Stimulated activated CD8-positive, alpha-beta memory T cell treated with anti-CD3 and anti-CD28 coated beads, Interleukin-4, amount 100 ng/mL, for 48 hours (primary cell): ENCODE measurements at places on chromosomes 7 and 10.

- DNase-seq: peak; percentile 72
These were observed 149.2 kb downstream of the PRKAG2 start for GRCh38 chr7:151727579-151728285.

DNA sequence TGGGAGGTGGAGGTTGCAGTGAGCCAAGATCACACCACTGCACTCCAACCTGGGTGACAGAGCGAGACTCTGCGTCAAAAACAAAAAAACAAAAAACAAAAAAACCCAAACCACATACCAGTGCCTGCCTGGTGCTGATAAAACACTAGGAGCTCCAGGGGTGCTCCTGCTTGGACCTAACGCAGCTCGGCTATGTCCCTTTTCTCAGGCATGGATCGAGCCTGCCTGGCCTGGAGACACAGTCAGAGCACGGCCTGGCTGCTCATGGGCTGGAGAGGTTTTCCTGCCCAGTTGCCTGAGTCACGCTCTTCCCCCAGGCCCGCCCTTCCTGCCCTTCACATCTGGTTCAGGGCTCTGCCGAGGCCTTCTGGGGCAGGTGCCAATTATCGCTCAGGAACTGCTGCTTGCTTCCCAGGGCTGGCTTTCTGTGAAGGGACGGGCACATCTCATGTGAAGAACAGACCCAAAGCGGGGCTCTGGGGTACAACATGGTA, 12.6 kb upstream of the NPFFR1 start:
- DNase-seq: no peak

- DNase-seq: no peak
These were observed 928 bp upstream of the CSTF2T start for GRCh38 chr10:51700228-51700817.

DNA sequence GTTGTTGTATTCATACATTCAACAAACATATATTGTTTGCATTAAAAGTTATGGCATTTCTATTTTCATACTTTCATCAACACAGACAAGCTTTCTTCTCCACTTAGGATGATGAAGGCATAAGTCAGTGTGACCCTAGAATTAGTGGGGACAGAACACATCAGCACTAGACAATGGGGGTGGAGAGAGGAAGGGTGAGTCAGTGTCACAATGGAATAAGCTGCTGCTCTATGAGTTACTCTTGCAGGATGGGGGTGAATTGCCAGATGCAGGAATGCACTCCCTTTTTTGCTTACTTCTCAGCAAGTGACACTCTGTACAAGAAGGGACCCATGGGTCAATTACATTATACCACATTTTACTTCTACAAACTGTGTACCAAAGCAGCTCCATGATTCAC, 74.0 kb downstream of the DGKI start:
- DNase-seq: no peak

DNA sequence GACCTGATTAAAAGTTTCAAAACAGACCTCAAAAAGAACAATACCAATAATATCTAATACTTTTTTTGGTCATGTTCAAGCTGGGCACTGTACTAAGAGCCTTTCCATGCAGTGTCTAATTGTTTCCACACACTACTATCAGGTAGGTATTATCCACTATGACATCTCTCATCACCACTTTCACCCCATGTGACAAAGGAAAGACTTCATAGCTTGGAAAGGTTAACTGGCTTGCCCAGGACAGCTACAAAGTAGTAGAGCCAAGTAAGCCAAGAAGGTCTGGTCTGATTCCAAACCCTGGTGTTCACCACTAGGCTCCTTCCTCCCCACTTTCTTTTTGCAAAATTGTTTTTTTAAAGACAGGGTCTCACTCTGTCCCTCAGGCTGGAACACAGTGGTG, 400.5 kb downstream of the KCNMA1 start:
- DNase-seq: no peak

DNA sequence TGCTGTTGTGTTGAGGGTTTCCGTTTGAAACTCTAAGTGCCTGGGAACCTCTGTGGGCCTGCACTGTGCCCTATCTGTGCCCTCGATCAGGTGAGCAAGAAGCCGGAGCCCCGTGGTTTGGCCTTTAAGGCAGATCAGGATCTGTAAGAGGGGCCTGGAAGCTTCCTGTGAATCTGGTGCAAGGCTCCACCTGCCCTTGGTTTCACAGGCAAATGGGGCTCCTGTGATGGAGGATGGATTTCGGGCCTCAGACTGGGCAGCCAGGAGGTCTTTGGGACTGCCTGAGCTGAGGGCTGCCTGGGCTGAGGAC, 21.6 kb downstream of the SCART1 start:
- DNase-seq: peak; percentile 63

GRCh38 chr10:7264313-7264756, 146.5 kb downstream of the SFMBT2 start:
- DNase-seq: no peak

GRCh38 chr7:47601119-47601880, 19.4 kb upstream of the TNS3 start:
- no peak for DNase-seq

DNA sequence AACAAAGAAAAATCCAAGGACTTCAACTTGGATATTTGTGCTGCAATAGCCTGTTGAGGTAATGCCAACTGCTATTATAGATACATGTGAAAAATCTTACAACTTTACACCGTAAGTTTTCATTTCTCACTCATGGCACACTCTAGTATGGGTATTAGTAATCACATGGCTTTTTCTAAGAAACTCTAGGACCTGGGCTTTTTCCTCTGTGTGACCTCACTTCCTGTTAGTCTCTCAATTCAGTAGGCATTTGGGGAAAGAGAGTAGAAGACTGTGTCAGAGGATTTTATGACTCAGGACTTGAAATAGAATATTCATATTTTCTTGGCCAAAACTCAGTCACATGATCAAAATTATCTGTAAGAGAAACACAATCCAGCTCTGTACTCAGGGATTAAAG, 1049.9 kb downstream of the REEP3 start:
- DNase-seq: no peak

- no peak for DNase-seq
These were observed 114.5 kb downstream of the LRRC4 start for GRCh38 chr7:127916735-127917134.

DNA sequence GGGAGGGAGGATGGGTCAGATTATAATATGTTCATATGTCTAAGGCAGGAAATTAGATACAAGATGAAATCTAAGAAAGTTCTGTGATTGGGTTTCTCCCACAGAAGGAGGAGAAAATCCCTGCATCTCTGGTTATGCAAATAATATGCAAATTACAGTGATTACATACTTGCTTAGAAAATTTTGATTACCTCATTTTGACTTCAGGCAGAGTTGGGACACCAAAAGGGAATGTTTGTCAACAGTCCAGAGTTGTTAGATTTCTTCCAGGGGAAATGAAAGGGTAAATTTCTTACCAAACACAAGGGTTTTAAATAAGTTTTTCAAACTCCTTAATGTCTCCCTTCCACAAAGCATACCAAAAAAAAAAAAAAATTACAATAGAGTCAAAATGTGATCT, 101.4 kb upstream of the STEAP1B start:
- no peak for DNase-seq

GRCh38 chr7:130529417-130529816, 37.5 kb downstream of the MEST start:
- no peak for DNase-seq

DNA sequence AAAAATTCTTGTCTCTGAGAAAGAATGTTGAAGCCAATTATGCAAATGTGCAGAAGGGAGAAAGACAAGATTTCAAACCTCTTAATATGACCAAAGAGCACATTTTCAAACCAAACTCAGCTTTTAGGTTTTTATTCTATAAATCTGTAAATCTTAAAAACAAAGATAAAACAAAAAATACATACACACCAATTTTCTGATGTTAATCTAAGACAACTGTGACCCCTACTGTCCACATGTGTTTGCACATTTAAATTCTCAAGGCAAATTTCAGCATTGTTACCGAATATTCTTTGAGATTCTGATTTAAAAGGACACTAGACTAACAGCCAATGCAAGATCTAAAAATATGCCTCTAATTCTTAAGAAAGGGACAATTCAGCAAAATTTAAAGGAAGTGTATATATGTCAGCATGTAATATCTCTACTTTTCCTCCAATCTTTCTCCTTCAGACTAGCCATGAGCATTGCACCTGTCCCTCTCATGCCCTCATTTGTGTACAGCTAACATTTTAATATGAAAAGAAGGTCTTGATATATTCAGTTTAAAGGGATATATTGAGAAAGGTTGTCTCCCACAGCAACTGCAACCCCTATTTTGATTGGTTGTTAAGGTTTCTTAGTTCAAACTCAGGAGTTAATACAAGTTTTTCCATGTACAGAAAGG, 417.9 kb downstream of the IPMK start:
- DNase-seq: no peak

- peak; percentile 89 for DNase-seq
These were observed 5.7 kb downstream of the KAZALD1 start for GRCh38 chr10:101067356-101068083.

DNA sequence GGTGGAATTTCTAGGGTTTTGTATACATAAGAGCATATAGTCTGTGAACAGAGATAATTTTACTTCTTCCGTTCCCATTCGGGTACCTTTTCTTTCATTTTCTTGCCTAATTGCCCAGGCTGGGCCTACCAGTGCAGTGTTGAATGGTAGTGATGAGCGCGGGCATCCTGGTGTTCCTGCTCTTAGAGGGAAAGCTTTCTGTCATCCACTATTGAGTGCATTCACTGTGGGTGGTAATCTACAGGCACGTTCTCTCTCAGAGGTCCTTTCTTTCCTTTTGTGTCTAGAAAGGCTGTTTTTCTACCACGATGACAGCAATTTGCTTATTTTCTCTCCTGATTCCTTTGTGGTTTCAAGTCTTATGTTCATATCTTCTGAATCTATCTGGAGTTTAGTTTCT, 65.0 kb downstream of the INPP5A start:
- no peak for DNase-seq

GRCh38 chr7:134826105-134826504, 46.7 kb downstream of the CALD1 start:
- DNase-seq: no peak

- no peak for DNase-seq
These were observed 608 bp downstream of the AKR1B10 start for GRCh38 chr7:134527979-134528371.

GRCh38 chr7:139431459-139431858, 52.0 kb downstream of the KLRG2 start:
- no peak for DNase-seq

DNA sequence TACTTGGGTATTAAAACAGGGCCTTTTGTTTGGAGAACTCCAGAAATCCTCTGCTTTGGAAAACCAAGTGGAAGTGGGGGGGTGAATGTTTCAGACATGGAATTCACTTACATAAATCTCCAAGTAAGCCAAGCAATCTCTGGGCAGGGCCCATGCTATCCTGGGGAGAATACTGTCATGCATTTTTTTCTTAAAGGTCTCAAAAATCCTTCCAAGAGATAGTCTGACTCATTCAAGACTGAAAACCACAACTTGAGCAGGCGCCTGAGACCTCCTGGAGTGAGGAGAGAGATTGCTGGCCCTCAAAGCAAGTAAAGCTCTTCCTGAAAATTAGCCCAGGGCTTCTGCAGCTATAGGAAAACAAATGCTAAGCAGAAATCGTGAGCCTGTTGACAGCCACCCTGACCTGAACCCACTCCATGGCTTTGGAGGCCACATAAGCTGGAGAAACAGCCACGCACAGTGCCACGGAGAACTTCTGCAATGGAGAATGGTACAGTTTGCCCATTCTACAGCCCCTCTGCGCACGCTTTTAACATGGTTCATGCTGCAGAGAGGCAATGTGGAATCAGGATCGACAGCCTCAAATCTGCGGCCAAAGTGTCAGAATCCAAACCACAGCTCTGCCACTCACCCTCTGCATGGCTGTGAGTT, 203.1 kb upstream of the AUTS2 start:
- no peak for DNase-seq

DNA sequence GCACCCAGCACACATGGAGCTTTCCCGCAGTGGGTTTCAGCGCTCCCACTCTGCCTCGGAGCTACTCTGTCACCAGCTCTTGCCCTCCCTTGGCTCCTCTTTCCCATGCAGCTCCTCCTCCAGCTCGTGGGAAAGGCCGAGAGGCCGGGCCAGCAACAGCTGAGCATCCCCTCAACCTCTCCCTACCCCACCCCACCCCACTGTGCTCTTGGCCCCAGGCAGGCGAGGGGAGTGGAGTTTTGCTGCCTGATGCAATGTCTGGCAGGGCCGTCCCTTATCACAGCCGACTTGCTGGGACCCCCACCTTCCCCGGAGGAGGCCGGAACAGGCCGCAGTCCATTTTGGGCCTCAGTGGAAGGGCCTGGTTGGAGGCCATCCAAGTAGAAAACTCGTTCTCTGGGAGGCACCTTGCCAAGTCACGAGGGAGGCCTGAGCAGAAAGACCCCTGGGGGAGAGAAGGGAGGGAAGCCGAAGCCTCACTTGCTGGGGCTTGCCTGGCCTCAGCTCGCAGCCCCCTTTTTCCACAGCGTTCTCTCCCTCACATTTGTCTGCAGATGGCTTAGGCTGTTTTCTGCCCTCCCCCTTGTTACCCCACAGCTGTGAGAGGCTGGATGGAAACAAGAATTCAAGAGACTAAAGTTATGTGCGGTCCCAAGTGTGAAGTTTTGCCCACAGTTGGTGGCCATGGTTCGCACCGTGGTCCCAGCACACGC, 35.3 kb downstream of the CHST3 start:
- no peak for DNase-seq

DNA sequence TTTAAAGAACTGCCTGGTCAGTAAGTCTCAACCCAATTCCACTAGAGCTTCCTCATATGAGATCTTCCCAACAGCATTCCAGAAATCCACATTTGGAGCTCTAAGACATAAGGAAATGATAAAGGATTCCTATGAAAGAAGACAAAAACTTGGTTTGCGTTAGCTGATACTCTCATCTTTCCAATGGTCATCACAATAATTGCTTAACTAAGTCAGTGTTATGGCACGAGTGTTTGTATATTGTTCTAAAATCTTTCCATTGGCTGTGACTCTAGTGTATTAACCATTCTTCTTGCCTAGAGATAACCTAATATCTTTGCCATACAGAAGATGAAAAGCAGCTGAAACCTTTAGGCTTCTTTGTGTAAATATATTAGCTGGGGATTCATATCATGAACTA, 289.0 kb downstream of the SNX13 start:
- no peak for DNase-seq

DNA sequence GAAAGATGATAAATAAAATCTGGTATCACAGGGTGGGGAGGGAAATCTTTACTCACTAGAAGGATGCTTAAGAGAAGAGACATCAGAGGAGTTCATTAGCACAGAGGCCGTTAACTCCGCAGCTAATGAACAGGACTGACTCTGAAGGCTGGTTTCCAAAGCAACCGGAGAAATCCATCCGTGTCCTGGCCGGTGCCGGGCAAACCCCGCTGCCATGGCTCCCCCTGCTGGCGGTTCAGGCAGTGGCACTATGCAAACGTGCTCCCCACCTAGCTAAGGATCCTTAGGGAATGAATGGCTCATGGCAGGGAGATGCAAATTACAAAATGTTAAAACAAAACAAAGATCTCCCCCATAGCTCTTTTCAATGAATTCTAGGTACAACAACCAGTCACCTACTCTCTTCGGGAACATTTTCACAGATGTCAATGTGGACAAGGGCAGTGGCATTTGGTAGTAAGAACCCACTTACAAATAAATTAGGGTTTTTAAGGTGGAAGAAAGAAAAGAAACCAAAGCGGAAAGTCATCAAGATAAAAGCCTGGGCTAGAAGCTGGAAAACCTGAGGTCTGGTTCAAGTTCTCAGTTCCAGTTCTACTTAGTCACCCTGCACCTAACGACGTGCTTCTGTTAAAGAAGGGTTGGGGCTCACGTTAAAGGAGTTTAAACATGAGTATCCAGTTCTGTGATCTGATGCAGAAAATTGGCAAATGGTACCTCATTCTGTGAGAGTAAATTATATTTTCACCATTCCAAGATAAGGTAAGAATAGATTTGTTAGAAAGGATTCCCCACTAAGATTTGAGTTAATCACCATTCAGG, 138.2 kb downstream of the SVIL start:
- DNase-seq: peak; percentile 90
